ENCODE measurements at places on chromosomes 13 and 19. TPM values are rescaled to one million over a fixed set of nuclear protein-coding genes. Genes with fewer than 3 reads are reported as not detected.

Gene PCP2
- total RNA-seq = 6.4 TPM

Gene RXFP2
- not detected for total RNA-seq

Gene ZNF565
- 8.4 TPM for total RNA-seq

Gene LIM2
- not detected for total RNA-seq

Gene OVOL3
- total RNA-seq = not detected

Gene KLK1
- not detected for total RNA-seq

Gene CGB2
- total RNA-seq = not detected

Measured in CD4-positive, alpha-beta memory T cell (primary cell).